Activated T-helper 1 cell treated with anti-CD3 and anti-CD28 coated beads, Interleukin-12 subunit alpha, Interleukin-12 subunit beta, Interleukin-2, Interleukin-4 antibody, amounts not matched to agents 30 ng/mL and 10 ng/mL and 1 ng/mL, durations not matched to agents 14 hours and 24 hours and 36 hours (primary cell): ENCODE measurements at places on chromosomes 2 and 18. TPM values are rescaled to one million over a fixed set of nuclear protein-coding genes. Genes with fewer than 3 reads are reported as not detected.

GRCh38 chr18:50297621-50298442 is 10.3 kb upstream of the CXXC1 start:
- peak; percentile 59 for DNase-seq

GRCh38 chr18:74724186-74724585 is 126.5 kb downstream of the ZNF407 start:
- no peak for DNase-seq

DNA sequence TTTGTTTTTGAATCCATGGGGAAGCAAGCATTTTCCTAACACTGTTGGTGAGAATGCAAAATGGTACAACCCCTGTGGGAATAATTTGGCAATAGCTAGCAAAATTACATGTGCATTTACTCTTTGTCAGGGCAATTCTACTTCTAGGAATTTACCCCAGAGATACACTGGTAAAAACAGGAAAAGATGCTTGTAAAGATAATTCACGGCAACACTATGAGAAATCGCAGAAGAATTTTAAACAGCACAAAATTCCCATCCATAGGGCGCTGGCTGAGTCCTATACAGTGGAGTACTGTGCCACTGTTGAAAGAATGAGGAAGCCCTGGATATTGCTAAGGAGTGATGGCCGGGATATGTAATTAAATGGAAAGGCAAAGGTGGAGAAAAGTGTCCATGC is 75.8 kb downstream of the DGKD start:
- no peak for DNase-seq

DNA sequence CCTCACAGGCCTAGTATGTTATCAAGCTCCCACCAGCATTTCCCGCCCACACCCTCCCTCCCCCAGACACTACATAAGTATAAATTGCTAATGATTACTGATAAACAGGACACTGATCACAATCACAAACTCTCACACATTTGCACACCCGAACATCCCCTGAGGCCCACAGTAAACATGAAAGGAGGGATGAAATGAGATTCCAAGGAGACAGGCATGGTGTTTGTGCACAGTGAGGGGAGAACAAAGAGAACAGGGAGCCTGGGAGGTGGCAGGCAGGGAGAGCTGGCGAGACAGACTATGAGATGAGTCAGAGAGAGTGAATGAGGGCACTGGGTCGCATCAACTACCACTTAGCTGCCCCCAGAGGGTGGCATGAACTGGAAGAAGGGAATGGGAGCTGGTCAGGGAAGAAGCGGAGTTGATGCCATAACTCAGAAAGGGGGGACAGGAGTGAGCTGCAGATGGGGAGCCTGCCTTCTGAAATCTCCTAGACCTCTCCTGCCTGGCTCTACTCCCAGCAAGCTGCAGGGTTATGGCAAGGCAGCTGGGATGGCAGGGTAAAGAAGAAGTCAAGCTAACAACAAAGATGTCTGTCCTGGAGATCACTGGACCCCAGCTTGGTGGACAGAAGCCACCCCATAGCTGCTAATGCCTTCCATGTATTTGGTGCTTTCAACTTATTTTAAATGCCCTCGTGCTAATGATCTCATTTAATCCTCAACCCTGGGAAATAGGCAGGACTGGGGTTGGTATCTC is 5.1 kb downstream of the KIF3C start:
- DNase-seq = no peak

GRCh38 chr2:78967294-78967693 is 58.2 kb upstream of the REG3G start:
- no peak for DNase-seq

The PLCD4 gene
- total RNA-seq = 0.54 and 0.62 TPM in 2 replicates

The ORC2 gene
- total RNA-seq = 63.1 and 63.3 TPM in 2 replicates
